ENCODE measurements at places on chromosomes 13 and 19.
A peak's percentile ranks its signal among the peaks of the same experiment; 100 is the strongest.

GRCh38 chr19:14450168-14450874 is 17.2 kb downstream of the PKN1 start:
- DNase-seq: peak; percentile 17

GRCh38 chr19:6279620-6279930 is 200 bp downstream of the MLLT1 start:
- DNase-seq: no peak

DNA sequence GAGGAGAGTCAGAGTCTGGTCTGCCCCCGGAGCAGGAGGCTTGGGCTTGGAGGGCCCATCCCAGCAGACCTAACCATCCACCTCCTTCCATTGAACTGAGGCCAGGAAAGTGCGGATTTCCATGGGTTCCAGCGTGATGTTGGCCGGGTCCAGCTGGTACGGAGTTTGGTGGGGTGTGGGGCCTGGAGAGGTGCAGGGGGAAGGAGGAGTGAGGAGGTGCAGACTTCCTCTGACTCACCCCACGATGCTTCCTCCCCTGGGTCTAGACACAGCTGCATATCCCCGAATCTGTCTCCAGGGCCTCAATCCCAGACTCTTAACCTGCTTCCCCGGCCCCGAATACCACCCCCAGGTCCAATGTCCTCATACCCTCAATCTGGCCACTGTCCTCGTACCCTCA is 20.0 kb downstream of the MAN2B1 start:
- DNase-seq: no peak

GRCh38 chr19:1922803-1923202 is 17.6 kb downstream of the ADAT3 start:
- DNase-seq: no peak

DNA sequence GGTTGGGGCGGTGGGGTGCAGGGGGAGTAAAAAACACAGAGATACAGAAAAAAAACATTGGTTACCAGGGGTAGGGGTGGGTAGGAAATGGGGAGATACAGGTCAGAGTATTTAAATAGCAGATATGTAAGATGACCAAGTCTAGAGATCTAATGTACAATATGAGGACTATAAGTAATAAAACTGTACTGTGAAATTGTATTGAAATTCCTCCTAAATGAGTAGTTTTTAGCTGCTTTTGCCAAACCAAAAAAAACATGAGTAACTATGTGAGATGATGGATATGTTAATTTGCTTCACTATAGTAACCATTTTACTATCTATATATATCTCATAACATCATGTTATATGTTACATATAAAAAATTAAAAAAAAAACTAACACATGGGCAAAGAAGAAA is 29.6 kb downstream of the VWA8 start:
- DNase-seq: peak; percentile 63
